ENCODE measurements at places on chromosomes 7 and 10.

GRCh38 chr7:28748346-28748745, 209.8 kb downstream of the TRIL start:
- no peak for DNase-seq

DNA sequence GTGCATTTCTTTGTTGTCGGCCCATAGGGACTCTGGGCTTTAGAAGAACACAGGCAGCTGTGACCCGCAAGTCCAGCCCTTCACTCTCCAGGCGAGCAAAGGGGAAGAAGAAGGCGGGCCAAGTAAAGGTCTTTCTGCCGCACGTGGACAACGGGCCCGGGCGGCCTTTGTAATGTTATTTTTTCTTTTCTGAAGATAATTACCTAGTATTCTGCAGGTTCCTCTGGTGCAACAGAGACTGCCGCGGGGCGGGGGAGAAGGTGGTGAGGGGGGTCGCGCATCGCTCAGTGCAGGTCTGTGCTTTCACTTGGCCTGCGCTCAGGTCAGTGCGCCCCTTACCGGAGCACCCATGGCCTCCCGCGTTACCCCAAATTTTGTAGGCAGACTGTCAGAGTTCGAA, 7.1 kb upstream of the TBX20 start:
- no peak for DNase-seq

- DNase-seq = peak; percentile 65
Observed at GRCh38 chr10:121734589-121735045, 136.4 kb upstream of the FGFR2 start.

DNA sequence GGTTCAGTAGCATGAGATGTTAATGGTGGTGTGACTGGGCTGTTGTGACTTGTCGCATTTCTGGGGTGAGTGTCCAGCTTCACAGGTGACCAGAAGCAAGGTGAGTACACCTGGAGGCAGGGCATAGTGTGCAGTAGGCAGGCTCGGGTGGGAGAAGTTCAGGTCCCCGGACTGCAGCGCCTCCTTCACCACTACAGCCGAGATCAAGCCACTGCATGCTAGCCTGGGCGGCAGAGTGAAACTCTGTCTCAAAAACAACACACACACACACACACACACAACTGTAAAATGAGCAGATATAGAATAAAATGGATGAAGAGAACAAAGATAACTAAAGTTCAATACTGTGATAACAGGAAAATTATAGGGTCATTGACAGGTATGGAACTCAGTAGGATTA, 11.1 kb upstream of the PARD3 start:
- DNase-seq = no peak

- peak; percentile 24 for DNase-seq
Observed at GRCh38 chr10:51074238-51075028, at the start of gene PRKG1. PRKG1 (plus strand) TSS chr10:51074487.

DNA sequence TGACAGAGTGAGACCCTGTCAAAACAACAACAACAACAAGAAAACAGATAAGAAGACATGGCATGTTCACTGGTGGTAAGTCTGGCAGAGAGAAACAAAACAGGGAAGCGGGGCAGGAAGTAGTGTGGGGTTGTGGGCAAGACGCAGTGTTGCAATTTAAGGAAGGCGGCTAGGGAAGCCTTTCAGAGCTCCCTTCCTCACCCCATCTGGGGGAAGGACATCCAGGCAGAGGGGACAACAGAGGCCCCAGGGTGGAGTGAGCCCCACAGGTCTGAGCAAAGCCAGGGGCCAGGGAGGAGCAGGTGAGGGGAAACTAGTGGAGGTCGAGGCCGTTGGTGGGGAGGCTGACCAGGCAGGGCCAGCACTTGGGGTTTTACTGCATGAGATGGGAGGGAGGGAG, 16.8 kb downstream of the LAT2 start:
- DNase-seq = no peak

DNA sequence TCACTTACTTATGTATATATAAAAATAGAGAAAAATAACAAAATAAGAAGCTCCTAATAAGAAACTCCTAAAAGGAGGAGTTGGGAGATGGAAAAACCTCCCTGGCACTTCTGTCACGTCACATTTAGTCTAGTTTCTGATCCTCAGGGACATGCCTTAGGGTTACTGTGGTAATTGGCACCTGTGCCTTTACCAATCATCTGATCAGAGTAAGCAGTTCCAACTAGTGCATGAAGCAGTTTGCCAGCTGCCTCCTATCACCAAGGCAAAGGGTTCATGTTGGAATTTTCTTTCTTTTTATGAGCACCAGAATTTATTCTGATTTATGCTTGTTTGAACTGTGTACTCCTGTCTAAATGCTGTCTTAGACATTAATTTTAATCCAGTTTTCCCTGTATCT, 49.9 kb downstream of the ARL4A start:
- no peak for DNase-seq

- no peak for DNase-seq
Observed at GRCh38 chr7:91582799-91583477, 297.6 kb downstream of the MTERF1 start.

- DNase-seq = peak; percentile 37
Observed at GRCh38 chr10:110279407-110279986, 25.2 kb downstream of the SMNDC1 start.

- no peak for DNase-seq
Observed at GRCh38 chr10:21976739-21977138, 26.8 kb downstream of the DNAJC1 start.

DNA sequence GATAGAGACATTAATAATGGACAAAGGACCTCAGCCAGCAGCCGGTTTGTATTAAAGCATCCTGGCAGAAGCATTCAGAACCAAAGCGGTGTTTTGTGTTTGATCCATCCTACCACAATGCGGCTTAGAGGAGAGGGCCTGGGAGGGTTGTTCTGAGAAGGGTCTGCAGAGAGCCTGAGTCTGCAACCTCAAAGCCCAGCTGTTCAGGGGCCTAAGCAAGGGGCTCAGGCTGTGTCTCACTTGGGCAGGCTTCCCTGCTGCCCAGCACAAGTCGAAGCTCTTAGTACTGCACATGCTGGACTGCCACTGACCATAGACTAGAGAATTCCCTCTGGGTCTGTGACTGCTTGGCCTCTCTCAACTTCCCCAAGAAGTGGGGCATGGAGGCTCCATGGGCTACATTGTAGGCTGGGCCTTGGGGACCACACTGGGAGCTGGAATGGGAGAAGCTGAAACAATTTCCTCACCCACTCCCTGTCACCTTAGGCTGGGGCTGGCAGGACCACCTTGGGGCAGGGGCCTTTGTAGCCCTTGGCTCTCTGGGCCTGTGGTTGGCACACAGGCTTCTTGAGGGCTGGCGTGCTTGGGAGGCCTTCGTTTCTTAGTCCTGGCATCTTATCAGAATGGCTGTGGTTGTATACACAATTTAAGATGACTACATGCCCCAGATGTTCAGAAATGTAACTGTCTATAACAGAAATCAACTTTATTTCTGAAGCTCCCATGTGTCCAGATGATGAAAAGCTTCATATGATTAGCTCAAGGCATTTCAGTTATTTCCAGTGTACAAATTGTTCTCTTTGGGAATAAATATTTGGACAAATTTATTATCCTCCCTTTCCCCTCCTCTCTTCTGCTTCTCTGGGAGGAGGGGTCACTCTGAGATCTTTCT, 44.5 kb downstream of the LRRC18 start:
- DNase-seq = no peak

GRCh38 chr7:55464422-55464821, 99.3 kb downstream of the LANCL2 start:
- no peak for DNase-seq

DNA sequence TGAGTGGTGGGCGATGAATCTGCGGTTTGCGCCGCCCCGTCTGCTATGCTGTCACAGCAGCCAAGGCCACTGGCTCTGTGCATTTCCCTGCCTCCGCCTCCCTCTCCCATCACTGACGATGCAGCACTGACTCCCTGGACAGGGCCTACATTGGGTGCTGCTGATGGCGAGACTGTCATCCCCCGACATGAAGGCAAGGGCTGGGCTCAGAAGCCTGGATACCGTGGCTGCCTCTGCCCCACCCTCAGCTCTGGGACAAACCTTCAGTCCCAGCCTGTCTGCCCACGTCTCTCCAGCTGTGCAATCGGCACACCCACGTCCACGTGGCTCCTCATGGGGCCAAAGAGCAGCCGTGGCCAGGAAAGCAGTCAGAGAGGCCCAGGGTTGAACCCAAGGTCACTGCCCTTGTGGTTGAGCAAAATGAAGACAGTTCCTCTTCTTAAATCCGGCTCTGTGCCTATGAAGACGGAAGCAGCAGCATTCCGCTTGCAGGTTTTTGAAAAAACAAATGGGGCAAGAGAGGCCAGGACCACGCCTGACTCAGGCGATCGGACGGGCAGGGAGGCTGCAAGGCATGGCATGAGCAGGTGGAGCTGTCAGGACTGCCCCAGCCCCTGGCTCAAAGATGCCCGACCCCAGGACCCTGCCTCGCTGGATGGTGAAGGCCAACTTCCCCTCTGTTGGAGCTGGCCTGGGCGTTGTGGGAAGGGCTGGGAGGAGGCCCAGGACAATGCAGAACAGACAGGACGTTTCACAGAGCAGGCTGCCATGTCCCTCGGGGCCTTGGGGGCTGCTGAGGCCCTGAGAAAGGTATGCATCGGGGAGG, 517.5 kb downstream of the DNAJB6 start:
- DNase-seq = no peak

GRCh38 chr10:124035928-124036558, 57.4 kb downstream of the CHST15 start:
- peak; percentile 93 for DNase-seq

GRCh38 chr7:23211589-23211988, 29.7 kb downstream of the NUP42 start:
- no peak for DNase-seq

GRCh38 chr7:91636129-91636724, 244.3 kb downstream of the MTERF1 start:
- DNase-seq = no peak

DNA sequence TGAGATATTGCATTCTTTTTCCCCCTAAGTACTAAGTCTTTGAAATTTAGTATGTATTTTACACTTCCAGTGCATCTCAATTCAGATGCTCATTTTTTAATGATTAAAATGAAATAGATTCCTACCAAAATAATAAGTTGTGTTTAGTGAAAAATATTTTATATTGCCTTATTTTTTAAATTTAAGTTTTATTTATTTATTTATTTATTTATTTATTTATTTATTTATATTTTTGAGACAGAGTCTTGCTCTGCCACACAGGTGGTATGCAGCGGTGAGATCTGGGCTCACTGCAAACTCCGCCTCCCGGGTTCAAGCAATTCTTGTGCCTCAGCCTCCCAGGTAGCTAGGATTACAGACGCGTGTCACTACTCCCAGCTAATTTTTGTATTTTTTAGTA, 95.5 kb downstream of the RPS24 start:
- DNase-seq = no peak

GRCh38 chr7:2956526-2957368, 86.9 kb downstream of the CARD11 start:
- no peak for DNase-seq

GRCh38 chr10:44316922-44317215, 68.0 kb downstream of the CXCL12 start:
- no peak for DNase-seq

GRCh38 chr7:133561396-133561795, 308.5 kb downstream of the EXOC4 start:
- DNase-seq = no peak

- DNase-seq = no peak
Observed at GRCh38 chr10:30092151-30092790, 32.9 kb upstream of the JCAD start.

GRCh38 chr10:16646181-16647059, 124.7 kb upstream of the C1QL3 start:
- no peak for DNase-seq

DNA sequence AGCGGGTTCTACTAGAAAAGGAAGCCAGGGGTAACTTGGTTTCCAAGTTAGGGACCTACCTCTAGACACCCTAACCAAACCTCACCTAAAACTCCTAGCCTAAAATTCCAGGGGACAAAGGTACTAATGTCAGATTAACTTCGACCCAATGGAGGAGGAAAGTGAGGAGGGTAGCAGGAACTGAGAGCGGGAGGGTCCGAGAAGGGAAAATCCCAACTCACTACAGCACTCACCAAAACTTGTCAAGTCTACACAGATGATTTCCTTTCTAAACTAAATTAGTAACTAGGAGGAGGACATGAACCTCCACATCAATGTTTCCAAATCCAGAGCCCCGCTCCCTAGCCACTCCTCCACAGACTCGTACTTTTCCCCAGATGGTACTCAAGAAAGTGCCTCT, 22.6 kb downstream of the CHCHD3 start:
- DNase-seq = no peak

DNA sequence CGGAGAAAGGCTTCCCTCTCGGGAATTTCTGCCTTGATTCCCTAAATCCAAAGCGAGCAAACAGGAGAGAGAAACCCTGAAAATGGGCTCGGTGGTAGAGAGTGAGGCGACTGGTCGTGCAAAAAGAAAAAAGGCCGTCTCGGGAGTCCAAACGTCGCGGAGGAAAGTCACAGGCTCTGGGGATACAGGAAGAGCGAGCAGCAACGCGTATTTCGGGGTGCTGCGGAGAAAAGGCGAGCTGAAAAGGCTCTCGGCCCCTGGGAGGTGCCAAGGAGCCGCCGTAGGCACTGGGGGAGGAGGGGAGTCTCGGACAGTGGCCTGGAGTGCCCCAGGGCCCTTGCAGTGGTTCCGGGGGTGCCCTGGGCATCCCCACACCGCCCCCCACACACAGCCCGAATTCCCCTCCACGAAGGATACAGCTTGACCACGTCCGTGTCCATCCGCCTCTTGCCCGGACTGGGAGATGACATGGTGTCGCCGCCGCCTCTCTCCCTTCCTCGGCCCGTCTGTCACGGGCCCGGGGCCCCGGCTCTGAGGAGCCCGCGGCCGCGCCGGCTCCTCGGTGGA, 591 bp downstream of the UBE2H start:
- DNase-seq = peak; percentile 48

- no peak for DNase-seq
Observed at GRCh38 chr7:93601363-93601762, 26.8 kb upstream of the CALCR start.

- no peak for DNase-seq
Observed at GRCh38 chr10:80701706-80702105, 164.0 kb downstream of the SH2D4B start.

DNA sequence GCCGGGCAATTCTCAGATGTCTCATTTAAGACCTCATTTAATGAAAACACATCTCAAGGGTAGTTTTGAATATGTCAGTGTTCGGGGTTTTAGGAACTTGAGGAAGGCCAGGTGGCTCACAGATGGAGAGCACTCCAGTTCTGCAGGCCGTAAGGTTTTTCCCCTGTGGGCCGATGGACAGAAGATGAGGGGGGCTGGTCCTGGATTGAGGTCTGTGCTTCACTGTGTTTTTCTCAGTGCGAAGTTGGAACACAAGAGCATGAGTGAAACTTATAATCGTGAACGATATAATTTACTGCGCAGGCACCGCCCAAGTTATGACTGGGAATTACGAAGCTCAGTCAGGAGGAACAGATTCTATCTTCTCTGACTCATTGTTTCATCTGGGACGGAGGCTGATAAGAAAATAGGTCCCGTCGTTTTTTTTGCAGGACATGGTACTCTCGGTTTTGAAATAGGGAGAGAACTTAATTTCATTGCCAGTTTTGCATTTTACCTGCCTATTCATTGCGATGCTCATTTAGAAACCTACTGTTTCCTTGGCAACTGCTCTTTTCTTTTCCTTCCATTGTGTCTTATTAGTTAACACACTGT, 591.0 kb upstream of the PFKP start:
- DNase-seq = no peak

- DNase-seq = no peak
Observed at GRCh38 chr10:34029455-34029854, 695.0 kb upstream of the NRP1 start.
